A549 treated with GW870086 at 1 μM for 4 hours (cell line): ENCODE measurements at places on chromosomes 13 and 19. TPM values are rescaled to one million over a fixed set of nuclear protein-coding genes. Genes with fewer than 3 reads are reported as not detected.

Gene REX1BD
- 46.5 to 56.7 TPM (median 56.3 TPM) in 5 replicates for total RNA-seq

Gene F2RL3
- not detected in 5 replicates for total RNA-seq

Gene CNOT3
- 44.4 to 68.3 TPM (median 63.5 TPM) in 5 replicates for total RNA-seq

Gene LRP3
- total RNA-seq, result 35.0 to 57.4 TPM (median 49.2 TPM) in 5 replicates

Gene CD79A
- 0.66 to 1.3 TPM (median 0.91 TPM) in 5 replicates for total RNA-seq

Gene IFNL1
- 0.27 TPM in 1 of 5 replicates, not detected in the others for total RNA-seq

Gene LENG9
- total RNA-seq, result 4.8 to 6.6 TPM (median 6.4 TPM) in 5 replicates

Gene PSG1
- 0.17 to 0.30 TPM (median 0.23 TPM) in 5 replicates for total RNA-seq

Gene ZNF540
- total RNA-seq, result 0.18 TPM in 1 of 5 replicates, not detected in the others

Gene ZNF529
- total RNA-seq, result 1.8 to 3.3 TPM (median 2.6 TPM) in 5 replicates

Gene PRR36
- total RNA-seq, result 0.22 to 0.49 TPM (median 0.41 TPM) in 5 replicates

Gene ZNF560
- not detected in 5 replicates for total RNA-seq

Gene ADM5
- 3.7 to 6.1 TPM (median 5.6 TPM) in 5 replicates for total RNA-seq

Gene SIAH3
- total RNA-seq, result not detected in 5 replicates

Gene TEKTIP1
- not detected in 5 replicates for total RNA-seq

Gene ANGPTL8
- not detected in 5 replicates for total RNA-seq

Gene ZNF90
- total RNA-seq, result not detected in 5 replicates

Gene CBY2
- total RNA-seq, result not detected in 5 replicates

Gene CALR
- 499 to 569 TPM (median 524 TPM) in 5 replicates for total RNA-seq

Gene CPT1C
- 10.9 to 14.2 TPM (median 13.2 TPM) in 5 replicates for total RNA-seq
